Stimulated activated CD4-positive, alpha-beta T cell treated with anti-CD3 and anti-CD28 coated beads, Interleukin-15, amount 100 ng/mL, for 48 hours (primary cell): ENCODE measurements at places on chromosomes 2 and 18.

DNA sequence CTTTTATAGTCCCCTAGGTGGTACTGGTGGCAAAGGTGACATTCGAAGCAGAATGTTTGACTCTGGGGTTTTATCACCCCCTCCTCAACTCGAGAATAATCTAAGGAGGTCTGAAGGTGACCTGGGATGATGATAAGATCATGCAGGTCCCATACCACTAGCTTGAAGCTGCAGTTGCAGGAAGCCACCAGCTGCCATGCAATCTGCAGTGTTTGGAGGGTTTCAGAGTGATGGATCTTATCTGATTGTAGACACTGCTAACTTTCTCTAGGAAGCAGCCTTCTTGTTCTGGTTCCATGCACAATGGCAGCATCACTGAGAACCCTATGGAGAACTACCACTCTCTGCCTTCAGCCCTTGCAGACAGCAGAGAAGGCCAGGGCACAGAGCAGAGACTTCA, 59.4 kb upstream of the LRPPRC start:
- DNase-seq = no peak

GRCh38 chr18:47619771-47620448, 310.5 kb downstream of the SMAD2 start:
- no peak for DNase-seq

DNA sequence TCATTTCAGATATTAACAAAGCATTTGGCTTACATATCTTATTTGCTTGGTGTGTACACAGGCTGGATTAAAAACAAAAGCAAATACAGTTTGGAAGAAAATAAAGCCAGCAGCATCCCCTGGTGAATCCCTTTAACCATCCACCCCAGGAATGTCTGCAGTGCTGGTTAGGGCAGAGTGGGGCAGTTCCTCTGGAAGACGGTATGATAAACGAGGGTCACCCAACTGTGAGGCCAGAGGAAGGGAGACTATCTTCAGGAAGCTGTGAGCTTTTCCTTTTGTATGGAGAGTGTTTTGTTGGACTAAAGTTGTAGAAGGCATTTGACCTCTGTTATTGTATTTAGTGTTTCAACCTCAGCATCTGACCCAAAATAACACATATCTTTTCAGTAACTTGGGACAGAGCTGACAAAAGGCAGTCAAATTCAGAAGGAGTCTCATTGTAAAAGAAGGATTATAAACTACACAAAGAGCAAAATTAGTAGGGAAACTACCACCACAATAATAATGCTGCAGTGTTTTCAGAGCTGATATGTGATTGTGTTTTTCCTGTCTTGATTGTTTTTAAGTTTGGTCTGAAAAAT, 159.1 kb downstream of the FMNL2 start:
- no peak for DNase-seq

GRCh38 chr2:28045676-28046351, 155.3 kb downstream of the BABAM2 start:
- no peak for DNase-seq

DNA sequence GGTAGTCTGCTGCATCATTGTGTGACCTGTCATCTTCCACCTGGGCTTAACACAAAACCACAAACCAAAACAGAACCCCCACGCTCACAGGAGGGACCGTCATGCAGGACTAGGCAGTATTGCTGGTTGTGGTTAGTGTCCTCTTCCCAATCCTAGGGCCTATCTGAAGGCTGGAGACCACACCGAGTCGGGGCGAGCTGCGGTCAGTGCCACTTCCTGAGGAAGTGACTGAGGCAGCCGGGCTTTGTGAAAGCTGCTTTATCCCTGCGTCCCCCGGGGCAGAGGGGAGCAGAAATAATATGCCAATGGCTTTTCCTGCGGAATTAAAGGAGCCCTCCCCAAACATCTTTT, 22.9 kb downstream of the ZNF532 start:
- DNase-seq = no peak

DNA sequence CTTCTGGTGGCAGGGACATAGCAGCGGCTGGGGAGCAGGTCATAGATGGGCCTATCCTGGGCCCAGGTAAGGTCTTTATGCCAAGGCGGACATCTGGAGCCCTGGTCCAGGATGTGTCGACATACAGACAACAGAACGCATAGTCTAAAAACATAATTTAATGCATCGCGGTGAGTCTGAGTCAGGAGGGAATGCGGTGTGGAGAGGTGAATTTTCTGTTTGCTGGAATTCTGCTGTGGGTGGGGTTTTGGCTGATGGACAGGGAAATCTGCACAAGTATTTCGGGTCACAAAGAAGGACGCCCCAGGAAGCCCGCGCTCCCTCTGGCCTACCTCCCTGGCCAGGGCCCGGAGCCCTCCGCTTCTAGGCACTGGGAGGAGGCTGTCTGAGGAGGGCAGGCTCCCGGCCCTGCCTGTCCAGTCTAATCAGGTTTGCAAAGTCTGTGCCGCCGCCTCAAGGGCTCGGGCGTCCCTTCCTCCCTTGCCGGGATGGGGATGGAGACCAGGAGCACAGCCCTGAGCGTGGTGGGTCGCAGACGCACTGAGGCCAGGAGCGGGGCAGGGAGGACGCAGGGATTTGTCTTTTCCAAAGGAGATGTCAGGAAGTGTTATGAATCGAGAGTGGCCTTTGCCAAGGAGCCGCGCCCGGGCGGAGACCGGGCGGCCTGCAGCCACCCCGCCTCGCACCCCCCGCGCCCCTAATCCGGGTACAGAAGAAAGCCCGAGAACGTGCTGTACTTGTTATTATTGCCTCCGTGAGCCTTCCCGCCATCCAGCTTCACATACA, 2.3 kb downstream of the C1QL2 start:
- DNase-seq = no peak

DNA sequence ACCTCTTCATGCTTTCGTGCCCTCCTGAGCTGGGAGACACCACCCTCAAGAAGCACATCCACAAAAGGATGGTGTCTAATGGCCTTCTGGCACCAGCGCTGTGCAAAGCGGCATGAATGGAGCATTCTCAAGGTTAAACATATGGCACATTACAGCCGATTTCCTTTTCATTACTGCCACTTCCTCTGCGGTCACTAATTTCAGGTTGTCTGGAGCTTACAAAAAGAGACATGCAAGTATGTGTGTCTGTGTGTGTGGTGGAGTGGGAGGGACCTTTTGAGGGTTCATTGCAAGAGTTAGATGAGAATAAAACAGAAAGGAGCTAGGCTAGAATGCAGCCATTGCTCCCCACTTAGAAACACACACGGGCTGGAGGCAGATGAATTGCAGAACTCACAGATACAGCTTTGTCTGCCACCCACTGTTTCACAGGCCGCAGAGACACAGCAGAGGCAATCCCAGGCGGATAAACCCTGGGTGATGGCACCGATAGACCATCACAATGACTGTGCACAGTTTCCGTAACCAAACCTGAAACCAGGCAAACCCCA, 76.0 kb downstream of the TGIF1 start:
- peak; percentile 19 for DNase-seq

DNA sequence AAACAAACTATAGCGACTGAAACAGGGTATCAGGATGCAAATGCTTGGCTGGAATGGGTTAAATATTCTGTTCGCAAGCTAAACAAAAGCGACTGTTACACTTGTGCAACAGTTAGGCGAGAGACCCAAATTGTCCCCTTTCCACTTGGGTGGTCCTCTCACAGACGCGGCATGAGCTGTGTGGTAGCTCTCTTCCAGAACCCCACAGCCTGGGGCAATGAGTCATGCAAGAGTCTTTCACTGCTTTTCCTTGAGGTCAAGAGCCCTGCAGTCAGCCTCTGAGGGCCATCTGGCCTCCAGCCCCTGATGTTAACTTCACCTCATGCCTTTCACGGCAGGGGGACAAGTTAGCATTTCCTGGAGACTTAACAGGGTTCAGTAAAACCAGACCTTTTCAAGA, 25.7 kb downstream of the SULT1C4 start:
- DNase-seq = no peak

DNA sequence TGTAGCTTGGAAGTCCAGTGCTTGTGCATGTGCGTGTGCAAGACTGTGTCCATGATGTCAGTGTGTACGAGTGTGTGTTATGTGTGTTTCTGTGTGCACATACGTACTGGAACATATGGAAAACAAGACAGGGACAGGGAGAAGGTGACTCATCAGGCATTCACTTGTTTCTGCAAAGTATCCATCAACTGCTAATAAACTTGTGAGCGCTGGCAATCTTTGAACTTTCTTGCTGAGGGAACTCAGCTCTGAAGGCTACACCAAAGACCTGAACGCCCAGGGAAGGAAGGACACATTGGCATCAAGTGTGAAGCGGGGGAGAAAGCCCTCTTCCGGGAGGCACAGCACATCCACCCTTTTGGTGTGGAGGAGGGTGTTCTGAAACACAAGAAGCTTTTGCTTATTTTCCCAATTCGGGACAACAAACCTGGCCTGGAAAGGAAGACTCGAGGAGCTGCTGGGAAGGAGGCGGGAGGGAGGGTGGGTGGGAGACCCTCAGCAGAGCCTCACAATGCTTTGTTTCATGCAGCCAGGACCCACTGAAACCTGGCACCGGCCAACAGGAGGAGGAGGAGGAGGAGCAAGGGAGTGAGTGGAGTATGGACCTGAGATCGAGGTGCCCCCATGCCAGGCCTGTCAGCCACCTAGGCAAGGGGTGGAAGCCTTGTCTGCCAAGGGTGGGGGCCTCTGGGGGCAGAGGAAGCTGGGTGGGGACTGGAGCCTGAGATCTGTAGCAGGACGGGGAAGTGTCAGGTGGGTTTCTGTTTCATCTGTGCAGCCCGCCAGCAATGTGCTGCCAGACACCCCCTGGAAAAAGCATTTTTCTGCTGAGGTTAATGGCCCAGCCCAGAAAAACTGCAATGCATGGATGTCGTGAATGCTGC, 26.8 kb downstream of the SMAD7 start:
- no peak for DNase-seq

DNA sequence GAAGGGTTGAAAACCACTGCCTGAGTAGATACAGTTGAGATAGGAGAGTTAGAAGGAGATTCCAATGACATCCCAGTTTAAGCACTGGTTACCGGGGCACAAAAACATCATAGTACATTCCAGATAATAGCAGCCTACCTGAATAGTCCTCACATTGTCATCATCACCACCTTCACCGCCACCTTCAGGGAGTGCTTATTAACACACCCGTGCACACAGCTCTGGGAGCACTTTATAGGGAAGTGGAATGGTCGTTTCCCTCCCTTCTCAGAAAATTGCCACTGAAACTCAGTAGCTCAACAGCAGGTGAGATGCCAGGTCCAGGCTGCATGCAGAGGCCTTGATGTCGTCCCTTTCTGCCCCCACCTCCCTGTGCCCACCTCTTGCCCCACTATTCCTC, 8.2 kb downstream of the SERPINB7 start:
- DNase-seq = no peak

DNA sequence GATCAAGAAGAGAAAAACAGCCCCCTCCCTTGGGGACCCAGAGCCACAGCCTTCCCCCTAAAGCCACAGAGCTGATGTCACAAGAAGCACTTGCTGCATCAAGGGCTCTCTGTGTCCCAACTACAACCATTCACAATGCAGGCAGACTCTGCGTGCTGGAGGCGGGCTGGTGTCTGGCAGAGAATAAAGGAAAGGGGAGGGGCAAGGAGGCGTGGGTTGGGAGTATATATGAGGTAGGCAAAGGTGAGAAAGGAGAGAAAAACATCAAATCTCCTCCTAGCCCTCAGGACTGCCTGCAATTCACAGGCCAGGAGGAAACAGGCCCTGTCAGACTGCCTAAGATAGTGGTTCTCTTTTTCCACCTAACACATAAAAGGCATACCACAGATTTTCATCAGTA, 48.8 kb upstream of the IHH start:
- DNase-seq = peak; percentile 23

GRCh38 chr2:172736424-172737174, 954 bp downstream of the RAPGEF4 start:
- no peak for DNase-seq

DNA sequence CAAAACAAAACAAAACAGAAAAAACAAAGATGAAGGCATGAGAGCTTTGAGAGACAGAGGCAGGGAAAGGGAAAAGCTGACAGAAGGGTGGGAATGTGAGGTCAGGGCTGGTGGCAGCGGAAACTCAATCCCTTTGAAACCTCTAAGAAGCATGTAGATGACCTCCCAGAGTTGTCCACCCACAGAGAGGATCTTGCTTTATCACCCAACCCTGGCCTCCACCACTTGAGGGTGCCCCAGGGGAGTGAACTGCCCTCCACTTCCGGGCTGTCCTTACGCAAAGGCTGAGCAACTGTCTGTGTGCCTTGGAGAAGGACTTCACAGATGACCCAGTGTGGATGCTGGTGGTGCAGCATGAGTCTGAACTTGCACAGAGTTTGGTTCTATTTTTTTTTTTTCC, 26.7 kb downstream of the PDCL3 start:
- no peak for DNase-seq

DNA sequence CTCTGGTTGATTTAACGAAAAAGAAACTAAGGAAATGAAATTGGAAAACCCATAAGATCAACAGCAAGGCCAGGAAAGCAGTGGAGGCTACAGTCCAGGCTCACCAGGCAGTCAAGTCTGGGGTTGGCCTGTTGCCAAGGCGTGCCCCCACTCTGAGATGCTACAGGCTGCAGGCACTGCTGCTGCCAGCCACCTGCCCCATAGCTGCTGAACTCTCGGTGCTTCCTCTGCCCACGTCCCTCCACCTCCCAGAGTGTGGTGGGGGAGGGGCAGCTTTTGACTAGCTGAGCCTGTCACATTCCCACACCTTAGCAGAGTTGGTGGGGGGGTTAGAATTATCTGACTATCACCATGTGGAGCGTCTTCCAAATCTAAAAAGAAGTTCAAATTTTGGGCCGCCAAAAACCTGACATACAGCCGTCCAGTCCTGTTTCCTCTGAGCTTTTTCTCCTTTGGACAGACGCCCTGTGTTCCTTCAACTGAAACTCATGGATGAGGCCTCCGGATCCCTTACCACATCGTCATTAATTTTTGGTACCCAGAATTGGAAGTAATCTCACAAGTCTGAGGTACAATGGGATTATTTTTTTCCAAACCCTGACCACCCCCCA, 3.9 kb upstream of the SH3RF3 start:
- no peak for DNase-seq

DNA sequence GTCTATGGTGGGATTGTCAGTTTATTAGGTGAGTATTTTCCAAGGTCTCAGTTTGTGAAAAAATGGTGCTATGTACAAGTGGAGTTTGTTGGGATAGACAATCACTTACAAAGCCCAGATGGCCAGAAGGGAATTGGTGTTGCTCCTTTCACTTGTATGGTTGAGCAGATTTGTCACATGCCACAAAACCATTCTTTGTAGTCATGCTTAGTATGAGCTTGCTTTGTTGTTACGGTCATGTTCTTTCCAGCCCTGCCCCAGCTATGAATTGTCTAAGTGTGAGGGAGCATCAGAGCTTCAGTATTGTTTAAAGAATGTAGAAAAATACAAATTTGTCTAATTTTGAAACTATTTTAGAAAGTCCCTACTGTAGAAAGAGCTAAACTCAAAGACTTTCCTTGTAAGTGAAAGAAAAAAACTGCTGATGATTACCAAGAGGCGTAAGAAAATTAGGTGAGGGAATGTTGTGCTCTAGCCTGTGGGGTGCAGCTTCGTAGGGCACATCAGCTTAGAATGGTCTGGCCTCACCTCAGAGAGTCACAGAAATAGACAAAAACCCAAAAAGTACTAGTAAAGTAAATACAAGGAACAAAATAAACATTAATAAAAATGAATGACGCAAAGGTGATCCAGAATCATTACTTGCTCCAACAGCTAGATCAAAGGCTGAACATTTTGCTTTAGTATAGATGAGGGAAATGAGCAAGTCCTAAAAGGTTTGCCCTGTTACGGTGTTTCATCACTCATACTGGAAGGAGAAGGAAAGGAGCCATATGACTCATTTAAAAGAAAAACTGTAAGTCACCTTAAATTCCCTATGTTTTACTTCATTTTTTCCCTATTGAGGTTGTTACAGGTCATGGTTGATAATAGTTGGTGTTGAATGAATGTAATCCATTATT, 9.2 kb downstream of the TGIF1 start:
- DNase-seq = no peak
